NCI-H1694 treated with DMSO at 0.1 percent for 48 hours (cell line): ENCODE measurements at places on chromosomes 7 and 10.

- DNase-seq = no peak
Observed at GRCh38 chr7:34123316-34123715, 218.0 kb downstream of the BMPER start.

DNA sequence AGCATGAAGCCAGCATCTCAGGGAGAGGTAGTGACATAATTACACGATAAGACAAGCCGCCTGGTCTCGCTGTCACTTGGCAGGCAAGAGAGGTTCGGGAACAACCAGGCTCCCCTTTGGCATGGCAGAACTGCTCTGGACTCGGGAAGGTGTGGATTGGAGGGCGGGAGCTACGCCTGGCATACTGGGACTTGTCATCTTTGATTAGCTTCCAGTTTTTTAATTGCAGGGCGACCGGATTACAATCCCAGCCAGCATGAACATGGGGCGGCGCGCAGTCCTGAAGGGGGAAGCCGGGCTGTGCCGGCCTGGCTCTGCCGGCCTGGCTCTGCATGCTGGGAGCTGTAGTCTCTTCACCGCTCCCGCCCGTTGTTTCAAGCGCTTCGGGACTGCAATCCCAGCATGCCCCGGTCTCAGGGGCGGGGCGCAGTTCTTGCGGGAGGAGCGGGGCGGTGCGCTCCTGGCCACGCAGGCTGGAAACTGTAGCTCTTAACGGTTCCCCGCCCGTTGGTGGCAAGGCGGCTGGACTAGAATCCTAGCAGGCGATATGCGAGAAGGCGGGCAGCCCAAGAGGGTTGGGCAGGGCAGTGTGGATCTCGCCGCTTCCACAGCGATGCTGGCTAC lies 45.5 kb upstream of the ZNF716 start:
- no peak for DNase-seq

DNA sequence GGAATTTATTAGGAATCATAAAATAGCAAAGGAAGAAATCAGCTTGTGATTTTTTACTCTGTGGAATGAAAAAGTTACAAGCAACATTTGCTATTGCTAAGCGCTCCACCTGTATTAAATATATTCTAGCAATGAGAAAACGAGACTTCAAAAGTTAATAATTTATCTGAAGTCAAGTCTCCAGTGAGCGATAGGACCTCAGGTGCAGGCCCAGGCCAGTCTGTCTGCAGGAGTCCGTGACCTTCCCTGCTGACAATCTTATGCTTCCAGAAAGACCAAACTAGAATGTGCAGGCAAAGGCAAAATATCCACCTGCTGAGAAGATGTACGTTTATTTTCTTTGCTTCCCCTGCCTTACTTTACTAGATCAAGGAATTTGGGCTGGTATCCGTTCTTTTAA lies 22.7 kb downstream of the MRC1 start:
- DNase-seq = no peak

DNA sequence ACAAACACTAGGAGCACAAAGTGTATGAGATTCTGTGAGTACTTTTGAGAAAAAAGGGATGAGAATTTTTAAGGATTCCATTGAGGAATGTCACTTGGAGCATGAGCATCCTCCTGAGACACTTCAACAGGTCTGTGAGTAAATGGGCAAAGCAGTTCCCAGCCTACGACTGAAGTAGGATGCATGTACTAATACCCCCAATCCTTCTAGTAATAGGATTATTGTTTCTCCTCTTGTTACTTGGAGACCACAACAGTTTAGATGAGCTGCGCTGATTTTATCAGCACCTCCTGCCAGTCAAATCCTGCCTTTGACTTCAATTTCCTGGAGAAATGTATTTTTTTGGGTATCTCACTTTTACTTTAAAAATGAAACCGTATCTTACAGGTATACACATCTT lies 820 bp downstream of the BBS9 start:
- DNase-seq = no peak
